Cerebellar nuclear complex (tissue), 1 donor: ENCODE measurements at places on chromosomes 2 and 18.

GRCh38 chr2:44745922-44746766, 195.4 kb upstream of the SIX3 start:
- DNase-seq = no peak

GRCh38 chr2:204863336-204863735, 318.1 kb downstream of the PARD3B start:
- no peak for DNase-seq

- DNase-seq = no peak
Observed at GRCh38 chr18:50633992-50634391, 74.1 kb downstream of the MAPK4 start.

DNA sequence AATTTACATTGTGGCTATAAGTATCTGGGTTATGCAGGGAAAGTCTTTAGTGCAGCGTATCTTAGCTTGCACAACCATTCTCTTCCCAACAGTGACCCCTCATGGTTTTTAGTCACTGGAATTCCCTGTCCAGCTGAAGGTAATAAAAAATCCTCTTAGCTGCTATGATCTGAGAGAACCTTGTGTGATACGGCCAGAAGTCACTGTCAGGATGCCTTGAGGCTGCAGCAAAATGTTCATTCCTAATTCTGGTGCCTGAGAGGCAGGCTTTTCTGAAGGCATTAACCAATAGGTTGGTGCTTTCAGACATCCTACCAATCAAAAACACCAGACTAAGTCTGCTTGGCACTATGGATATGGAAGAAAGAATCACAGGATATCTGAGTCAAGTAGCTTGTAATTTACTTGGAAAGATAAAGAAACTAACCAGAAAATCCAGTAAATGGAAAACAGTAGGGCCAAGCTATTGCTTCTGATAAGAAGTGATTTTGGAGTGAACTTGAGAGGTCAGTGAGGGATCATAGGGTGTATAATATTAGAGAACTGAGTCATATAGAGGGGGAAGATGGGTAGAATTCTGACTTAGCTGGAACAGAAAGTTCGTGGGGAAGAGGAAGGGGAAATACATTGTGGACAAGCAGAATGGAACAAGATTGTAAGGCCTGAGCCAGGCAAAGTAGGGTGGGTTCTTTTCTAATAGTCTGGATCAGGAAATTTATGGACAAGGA, 89.0 kb upstream of the SLC14A2 start:
- DNase-seq = no peak

DNA sequence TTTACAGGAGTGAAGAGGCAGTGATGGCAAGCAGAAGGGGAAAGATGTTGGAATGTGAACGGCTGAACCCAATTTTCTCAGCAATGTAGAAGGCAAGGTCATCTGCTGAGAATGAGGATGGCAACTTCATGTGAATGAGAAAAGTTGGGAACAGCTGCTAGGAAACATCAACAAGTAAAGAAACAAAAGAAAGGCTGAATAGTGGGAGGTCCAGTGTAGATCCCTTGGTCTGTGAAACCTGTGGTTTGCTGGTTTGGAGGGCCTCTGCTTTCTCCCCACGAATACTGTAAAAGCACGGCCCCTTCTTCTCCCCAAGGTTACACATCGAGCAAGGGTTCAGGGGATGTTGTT, 27.4 kb downstream of the MARCHF4 start:
- DNase-seq = no peak

- no peak for DNase-seq
Observed at GRCh38 chr2:18690342-18690741, 101.0 kb upstream of the NT5C1B start.

DNA sequence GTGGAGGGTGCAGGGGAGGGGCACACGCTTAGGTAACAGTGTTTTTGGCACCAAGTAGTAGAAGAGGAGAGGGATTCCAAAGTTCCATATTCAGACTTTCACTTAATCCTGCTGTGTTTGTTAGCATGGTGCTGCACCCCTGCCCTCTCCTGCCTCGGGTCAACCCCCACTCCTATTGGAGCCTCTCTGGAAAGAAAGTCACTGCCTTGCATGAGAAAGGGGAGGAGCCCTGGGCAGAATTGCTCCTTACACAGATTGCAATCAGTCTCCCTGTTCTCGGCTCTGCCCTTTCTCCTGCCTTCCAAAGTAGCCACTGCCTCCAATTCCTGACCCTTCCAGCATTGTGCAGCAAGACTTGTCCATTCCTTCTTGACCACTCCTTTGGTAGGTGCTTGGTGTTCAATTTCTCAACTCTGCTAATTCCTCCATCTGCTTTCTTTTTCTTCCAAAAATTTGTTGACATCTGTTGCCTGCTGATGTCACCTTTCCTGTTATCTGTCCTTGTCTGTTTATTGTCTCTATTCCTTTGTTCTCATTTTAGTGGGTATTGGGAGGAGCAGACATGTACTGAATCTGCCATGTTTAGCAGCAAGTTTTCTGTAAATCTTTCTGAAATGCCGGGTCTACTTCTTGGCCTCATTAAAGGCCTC, 225.4 kb downstream of the LOXHD1 start:
- DNase-seq = no peak

GRCh38 chr2:200968162-200968561, 4.7 kb upstream of the ORC2 start:
- DNase-seq = no peak

- DNase-seq = no peak
Observed at GRCh38 chr2:154591294-154591820, 107.1 kb upstream of the KCNJ3 start.

GRCh38 chr2:136065384-136065783, 52.6 kb downstream of the CXCR4 start:
- no peak for DNase-seq

- no peak for DNase-seq
Observed at GRCh38 chr2:235564066-235564465, 70.2 kb downstream of the AGAP1 start.

GRCh38 chr18:49626842-49627467, 65.1 kb downstream of the LIPG start:
- no peak for DNase-seq

GRCh38 chr2:98484652-98485452, 40.2 kb downstream of the INPP4A start:
- DNase-seq = no peak

- DNase-seq = no peak
Observed at GRCh38 chr2:151085181-151085611, 176.5 kb downstream of the RBM43 start.

DNA sequence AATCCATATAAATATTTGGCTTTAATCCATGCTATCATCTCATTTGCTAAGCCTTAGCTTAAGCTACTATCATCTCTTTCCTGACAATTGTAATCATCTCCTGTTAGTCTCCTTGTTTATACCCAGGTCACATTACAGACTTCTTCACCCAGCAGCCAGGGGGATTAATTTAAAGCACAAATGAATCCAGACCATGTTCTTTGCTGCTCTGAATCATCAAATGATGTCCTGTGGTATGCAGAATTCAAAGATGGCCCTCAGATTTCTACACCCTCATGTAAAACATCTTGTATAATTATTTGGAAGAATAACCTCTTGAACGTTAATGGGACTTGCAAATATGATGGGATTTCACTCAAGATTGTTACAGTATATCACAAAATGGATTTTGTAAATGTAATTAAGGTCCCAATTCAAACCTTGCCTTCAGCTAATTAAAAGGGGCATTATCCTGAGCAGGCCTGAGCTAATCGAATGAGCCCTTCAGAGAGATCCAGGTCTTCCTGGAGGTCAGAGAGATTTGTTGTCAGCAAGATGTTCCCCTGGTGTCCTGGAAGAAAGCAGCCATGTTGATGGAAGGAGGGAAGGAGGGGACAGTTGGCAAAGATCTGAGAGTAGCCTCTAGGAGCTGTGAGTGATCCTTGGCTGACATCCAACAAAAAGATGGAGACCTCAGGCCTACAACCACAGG, 241.1 kb upstream of the MMADHC start:
- no peak for DNase-seq
